ENCODE measurements at places on chromosomes 4 and X.

DNA sequence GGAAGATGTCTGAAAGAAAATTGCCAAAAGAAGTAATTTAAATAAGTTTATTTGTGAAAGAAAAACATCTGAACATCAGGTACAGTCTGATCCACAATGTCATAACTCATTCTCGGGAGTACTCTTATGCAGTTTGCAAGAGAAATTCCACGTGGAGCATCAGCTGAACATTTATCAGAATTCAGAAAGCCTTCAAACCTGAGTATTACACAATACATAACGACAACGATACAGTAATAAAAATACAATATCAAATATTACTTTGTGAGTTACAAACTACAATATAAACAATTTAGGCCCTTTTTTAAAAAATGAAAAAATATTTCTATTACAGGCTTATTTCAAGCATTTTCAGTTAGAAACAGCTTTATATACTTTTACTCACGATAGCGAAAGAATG, 116.4 kb downstream of the RAB28 start:
- no peak for DNase-seq

GRCh38 chr4:82721819-82722423, 76.7 kb downstream of the SCD5 start:
- peak; percentile 20 for DNase-seq

DNA sequence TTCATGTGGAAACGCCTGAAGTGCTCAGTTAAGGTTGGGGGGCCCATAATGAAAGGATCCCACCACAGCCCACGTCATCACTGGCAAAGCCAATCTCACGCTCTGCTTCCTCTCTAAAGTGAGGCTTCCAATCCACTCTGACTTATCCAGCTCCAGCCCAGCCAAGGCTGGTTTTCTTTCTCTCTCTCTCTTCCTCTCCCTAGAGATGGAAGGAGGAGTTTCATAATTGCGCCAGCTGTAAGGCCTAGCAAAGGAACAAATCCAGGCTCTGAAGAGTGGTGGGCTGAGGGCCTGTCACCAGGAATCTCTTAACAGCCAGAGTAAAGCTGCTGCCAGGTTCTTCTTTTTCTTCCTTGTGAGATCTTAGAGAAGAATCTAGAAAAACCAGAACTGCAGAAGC, 20.7 kb upstream of the BCLAF3 start:
- DNase-seq: no peak

DNA sequence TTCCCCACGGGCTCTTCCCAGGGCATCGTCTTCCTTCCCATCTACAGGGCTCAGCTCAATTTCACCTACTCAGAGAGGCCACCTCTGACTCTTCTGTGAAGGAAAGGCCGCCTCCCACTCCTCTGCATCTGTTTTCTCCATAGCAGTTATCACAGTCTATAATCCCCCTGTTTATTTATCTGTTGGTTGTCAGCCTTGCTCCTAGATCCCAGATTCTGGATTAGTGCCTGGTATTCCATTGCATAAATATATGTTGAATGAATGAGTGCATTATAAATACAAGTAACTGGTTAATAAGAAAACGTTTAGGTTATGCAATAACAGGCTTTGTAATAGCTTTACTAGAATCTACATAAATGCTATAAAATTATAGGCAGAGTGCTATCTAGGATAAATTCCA, 52.9 kb downstream of the NSG1 start:
- DNase-seq: no peak

DNA sequence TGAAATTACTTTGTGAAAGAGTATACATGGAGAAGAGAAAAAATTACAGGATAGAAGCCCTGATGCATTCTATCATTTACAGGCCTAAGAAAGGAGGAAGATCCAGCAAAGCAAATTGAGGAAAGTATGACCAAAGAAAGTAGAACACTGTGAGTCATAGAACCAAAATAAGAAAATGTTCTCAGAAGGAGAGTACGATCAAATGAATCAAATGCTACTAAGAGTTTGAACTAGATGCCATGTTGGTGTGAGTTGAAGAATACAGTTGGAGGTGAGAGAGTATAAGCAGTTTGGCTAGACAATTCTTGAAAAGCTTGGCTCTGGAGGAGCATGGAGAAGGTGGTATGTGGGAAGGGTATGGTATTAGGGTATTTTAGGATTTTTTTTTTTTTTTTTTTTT, 161.8 kb downstream of the RPA4 start:
- DNase-seq: no peak

DNA sequence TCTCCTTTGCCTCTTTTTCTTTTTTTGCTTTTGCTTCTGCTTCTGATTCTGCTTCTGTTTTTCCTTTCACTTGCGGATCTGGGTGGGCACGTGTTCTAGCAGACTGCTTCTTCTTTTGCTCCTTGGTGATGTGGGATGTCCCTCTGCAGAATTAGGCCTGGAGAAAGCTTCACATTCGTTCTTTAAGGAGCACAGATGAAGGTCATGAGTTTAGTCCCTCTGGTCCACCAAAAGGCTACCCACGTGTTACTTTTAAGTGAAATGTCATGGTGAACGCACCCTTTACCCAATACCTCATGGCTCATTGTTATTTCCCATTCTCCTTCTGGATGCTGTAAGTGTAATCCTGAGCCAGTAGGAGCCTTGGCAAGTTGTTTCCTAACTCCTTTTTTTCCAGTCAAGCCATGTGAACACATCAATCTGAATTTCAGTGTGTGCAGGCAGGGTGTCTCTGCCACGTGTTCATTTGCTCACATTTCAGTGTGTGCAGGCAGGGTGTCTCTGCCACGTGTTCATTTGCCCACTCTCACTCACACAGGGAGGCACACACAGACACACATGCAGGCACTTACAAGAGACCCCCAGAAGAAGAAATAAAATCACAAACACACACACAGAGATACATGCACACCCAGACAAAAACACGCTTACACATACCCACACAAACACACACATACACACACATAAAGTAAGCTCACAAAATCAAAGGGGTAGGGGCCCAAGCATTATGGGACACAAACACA, 36.9 kb downstream of the NBDY start:
- DNase-seq: no peak

- DNase-seq: no peak
These were observed 33.6 kb upstream of the WFS1 start for GRCh38 chr4:6235901-6236640.

All from LoVo (cell line).